Stimulated activated CD8-positive, alpha-beta memory T cell treated with anti-CD3 and anti-CD28 coated beads, Interleukin-7, amount 100 ng/mL, for 1 hour (primary cell): ENCODE measurements at places on chromosomes 7 and 10.

- DNase-seq: no peak
These were observed 4.1 kb downstream of the HOXA9 start for GRCh38 chr7:27161214-27161720.

DNA sequence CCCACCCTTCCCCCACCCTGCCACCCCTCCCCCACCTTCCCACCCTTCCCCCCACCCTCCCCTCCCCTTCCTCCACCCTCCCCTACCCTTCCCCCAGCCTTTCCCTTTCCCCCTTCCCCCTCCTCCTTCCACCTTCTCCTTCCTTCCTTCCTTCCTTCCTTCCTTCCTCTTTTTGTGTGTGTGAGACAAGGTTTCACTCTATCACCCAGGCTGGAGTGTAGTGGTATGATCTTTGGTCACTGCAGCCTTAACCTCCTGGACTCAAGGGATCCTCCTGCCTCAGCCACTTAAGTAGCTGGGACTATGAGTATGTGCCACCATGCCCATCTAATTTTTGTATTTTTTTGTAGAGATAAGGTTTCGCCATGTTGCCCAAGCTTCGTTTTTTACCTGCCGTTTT lies 35.2 kb downstream of the CYP17A1 start:
- DNase-seq: no peak

DNA sequence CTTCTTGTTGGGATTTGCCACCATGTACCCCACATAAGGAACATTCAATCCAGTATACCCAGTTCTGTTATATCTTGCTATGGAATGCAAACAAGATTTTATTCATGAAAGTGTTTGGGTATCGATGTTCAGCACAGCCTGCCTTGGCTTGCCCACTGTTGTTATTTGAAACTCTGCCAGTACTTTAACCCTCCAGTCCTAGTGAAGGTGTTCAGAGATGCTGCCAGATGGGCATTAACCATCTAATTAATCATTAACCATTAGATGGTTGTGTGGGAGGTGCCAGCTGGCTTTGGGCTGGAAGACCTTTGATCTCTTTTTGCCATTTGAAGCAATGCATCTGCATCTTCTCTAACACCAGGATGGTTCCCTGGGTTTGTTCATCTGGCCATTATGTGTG lies 363.0 kb downstream of the SH2D4B start:
- DNase-seq: no peak

DNA sequence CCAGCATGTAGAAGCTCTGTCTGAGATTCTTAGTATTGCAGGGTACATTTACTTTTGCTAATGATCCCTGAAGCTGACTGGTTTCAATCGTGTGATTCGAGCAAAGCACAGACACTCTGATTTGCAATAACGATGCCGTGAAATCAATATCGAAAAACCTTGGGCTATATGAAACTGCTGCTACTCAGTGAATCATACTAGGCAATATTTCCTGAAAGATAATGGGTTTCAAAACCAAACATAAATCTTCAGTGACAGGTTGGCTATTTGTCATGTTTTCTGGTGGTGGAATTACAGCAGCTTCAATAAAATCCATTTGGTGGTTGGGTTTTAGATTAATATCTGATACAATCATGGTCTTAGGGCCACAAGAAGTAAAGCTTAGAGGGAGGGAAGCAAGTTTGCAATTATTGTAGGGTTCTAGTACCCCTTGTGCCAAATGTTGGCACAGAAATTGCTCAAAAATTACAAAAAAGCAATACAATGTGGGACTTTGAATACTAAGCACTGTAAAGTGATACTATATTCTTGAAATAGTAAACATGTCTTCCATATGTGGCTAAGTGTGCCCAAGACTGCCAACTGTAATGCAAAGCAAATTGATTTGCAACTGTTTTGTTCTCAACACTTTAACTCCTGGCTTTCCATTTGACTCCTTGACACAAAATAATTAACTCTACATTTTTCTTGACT lies 112.4 kb upstream of the JAZF1 start:
- DNase-seq: no peak

- no peak for DNase-seq
These were observed 36.8 kb downstream of the AFAP1L2 start for GRCh38 chr10:114367351-114368056.

DNA sequence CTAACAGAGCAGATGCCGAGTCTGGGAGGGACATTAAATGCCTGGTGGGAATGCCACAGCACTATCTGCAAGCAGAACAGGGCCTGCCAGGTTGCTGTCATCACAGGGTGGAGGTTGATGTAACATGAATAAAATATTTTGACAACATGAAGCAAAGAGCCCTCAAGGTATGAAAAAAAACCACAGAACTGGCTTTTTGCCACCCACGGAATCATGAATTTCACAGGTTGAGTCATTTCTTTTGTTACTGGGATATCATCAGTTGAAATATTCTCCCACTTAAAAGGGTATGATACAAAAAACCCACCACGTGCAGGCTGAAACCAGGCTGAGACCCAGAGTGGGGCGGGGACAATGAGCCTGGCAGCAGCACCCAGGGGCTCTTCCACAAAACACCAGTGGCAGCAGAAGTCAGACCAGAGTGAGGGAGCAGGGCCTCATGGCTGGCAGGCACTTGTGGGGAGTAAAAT lies 220.1 kb downstream of the TNS3 start:
- DNase-seq: no peak
